ENCODE measurements at places on chromosomes 11 and 22. TPM values are rescaled to one million over a fixed set of nuclear protein-coding genes. Genes with fewer than 3 reads are reported as not detected.

The OR52I1 gene
- total RNA-seq = not detected

The FIBIN gene
- total RNA-seq = 15.4 TPM

The NXPE4 gene
- total RNA-seq = not detected

The GRM5 gene
- 0.13 TPM for total RNA-seq

The MUC5AC gene
- total RNA-seq = not detected

The TSGA10IP gene
- total RNA-seq = not detected

The TRIM49 gene
- not detected for total RNA-seq

DNA sequence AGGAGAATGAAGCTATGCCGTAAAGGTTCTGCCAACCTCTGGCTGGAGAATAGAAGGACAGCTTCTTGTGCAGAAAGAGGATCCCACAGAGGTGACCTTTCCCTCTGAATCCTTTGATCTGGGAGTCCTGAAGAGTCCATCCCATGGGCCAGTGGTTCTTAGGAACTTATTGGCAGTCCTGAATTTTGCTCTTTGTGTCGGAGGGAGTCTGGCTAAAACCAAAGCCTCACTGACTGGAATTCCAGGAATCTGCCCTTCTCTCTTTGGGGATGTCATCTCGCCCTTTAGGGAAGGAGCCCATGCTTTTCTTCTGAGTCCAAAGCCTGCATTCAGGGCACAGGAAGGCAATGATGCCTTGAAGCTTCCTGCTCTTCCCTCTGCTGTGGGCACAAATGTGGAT, 45.5 kb downstream of the PKNOX2 start:
- DNase-seq = no peak

GRCh38 chr11:66545701-66546367, at the start of gene ZDHHC24:
ZDHHC24 (minus strand) TSS chr11:66546048; CDS start chr11:66546003, 45 bp downstream.
- peak; percentile 99 for DNase-seq

DNA sequence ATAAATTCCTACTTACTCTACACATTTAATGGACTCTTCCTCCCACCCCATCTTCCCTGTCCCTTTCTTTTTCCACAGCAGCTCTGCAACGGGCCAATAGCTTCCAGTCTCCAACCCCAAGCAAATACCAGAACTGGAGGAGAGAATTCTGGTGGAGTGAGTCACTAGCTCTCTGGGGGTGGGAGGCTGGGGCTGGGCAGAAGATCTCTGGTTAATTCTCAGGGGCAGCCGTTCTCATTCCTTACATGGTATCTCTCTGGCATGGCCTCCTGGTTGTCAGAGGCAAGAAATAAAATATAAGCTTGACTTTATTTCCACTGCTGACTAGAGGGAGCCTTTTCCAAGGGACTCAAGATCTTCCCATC, 90.4 kb upstream of the PARVA start:
- peak; percentile 76 for DNase-seq

DNA sequence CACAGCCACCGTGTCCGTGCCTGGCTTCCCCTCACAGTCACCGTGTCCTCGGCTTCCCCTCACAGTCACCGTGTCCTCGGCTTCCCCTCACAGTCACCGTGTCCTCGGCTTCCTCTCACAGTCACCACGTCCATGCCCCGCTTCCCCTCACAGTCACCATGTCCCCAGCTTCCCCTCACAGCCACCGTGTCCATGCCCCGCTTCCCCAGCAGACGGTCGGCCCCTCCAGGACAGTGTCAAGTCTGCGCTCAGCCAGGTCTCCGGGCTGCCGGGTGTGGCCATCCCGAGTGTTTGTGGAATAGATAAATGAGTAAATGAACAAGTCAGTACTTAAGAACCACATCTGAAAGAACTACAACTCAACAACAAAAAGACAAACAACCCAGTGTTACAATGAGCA, 23.8 kb downstream of the WNT7B start:
- DNase-seq = no peak

GRCh38 chr22:41264408-41264941, 21.5 kb downstream of the RANGAP1 start:
- no peak for DNase-seq

GRCh38 chr11:130806746-130807145, 109.5 kb downstream of the SNX19 start:
- DNase-seq = no peak

DNA sequence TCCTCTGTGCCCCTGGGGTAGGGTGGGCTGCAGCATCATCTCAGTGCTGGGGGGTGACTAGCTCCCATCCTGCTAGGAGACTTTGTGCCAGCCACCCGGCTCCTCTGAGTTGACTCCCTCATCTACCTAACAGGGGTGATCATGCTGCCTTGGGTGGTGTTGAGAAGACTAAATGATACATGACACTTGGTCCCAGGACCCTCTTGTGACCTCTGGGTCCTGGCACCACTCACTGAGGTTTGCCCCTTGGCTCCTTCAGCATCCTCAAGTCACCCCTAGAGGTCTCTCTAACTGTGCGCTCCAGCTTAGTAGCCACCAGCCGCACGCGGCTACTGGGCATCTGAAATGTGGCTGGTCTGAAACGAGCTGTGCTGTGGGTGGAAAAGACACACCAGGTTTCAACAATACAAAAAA, 72.1 kb downstream of the LRRC32 start:
- no peak for DNase-seq

- DNase-seq = no peak
Measured at GRCh38 chr22:35308480-35309021, 8.9 kb downstream of the TOM1 start.

DNA sequence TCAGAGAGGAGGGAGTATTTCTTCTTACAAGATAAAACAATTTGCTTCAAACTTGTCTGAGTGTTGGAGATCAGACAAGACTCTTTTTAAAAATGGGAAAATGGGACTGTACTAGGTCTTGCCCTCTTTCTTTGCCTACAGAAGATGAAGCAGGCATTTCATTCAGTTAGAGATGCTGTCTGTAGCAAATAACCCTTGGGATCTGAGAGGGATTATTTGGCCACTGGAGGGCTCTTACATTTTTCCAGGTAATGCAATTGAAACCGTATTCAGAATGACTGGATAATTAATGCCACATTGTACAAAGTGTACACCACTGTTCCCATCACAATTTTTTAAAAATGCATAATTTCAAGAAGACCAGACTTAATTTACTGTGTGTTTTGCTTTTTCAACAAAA, 258.5 kb upstream of the KIRREL3 start:
- DNase-seq = no peak

All from cardiac septum (tissue), 1 donor.